Airway epithelial cell (primary cell): ENCODE measurements at places on chromosomes 3 and 15. TPM values are rescaled to one million over a fixed set of nuclear protein-coding genes. Genes with fewer than 3 reads are reported as not detected.

Gene PFKFB4
- total RNA-seq, result 20.5 and 24.5 TPM in 2 replicates

Gene ITGA11
- 0.60 and 0.92 TPM in 2 replicates for total RNA-seq

Gene SKOR1
- 0.19 TPM in 1 of 2 replicates, not detected in the other for total RNA-seq

Gene SQOR
- total RNA-seq, result 144 and 160 TPM in 2 replicates

Gene CTXN2
- total RNA-seq, result not detected in 2 replicates

Gene ITPKA
- total RNA-seq, result 2.0 and 3.3 TPM in 2 replicates

Gene RPUSD2
- 13.7 and 16.2 TPM in 2 replicates for total RNA-seq

Gene SLCO3A1
- 4.3 and 6.5 TPM in 2 replicates for total RNA-seq

Gene SPESP1
- 4.7 and 5.0 TPM in 2 replicates for total RNA-seq

Gene LTF
- total RNA-seq, result 0.07 TPM in 1 of 2 replicates, not detected in the other

Gene SAXO2
- 0.49 and 1.1 TPM in 2 replicates for total RNA-seq

Gene SCG3
- not detected in 2 replicates for total RNA-seq

Gene DNAJA4
- 5.6 and 6.1 TPM in 2 replicates for total RNA-seq

Gene DCP1A
- total RNA-seq, result 6.5 and 9.5 TPM in 2 replicates

Gene SH3GL3
- total RNA-seq, result 0.60 and 1.7 TPM in 2 replicates

Gene WNT5A
- 9.6 and 17.0 TPM in 2 replicates for total RNA-seq

Gene CCDC54
- not detected in 2 replicates for total RNA-seq

Gene C3orf20
- not detected in 2 replicates for total RNA-seq

Gene ANKRD34C
- total RNA-seq, result not detected in 2 replicates

Gene CPNE4
- total RNA-seq, result 0.07 TPM in 1 of 2 replicates, not detected in the other

Gene ROPN1
- not detected in 2 replicates for total RNA-seq

Gene LOXL1
- total RNA-seq, result 11.6 and 12.1 TPM in 2 replicates

Gene C3orf22
- total RNA-seq, result not detected in 2 replicates

Gene GRIP2
- total RNA-seq, result 0.28 TPM in 1 of 2 replicates, not detected in the other

Gene PLAAT1
- 1.6 and 2.0 TPM in 2 replicates for total RNA-seq

Gene CDC25A
- 14.2 and 22.8 TPM in 2 replicates for total RNA-seq

Gene RAMAC
- 29.5 and 30.8 TPM in 2 replicates for total RNA-seq

Gene CCR2
- total RNA-seq, result not detected in 2 replicates

Gene IGDCC3
- total RNA-seq, result not detected in 2 replicates

Gene TAGLN3
- 6.4 and 8.1 TPM in 2 replicates for total RNA-seq

Gene RARB
- 1.7 and 1.9 TPM in 2 replicates for total RNA-seq

Gene CDHR4
- total RNA-seq, result not detected in 2 replicates

Gene PLSCR2
- total RNA-seq, result not detected in 2 replicates

Gene CYP1A1
- total RNA-seq, result 8.0 and 10.3 TPM in 2 replicates

Gene SPATA12
- not detected in 2 replicates for total RNA-seq

Gene TNFSF10
- total RNA-seq, result 30.9 and 37.7 TPM in 2 replicates

Gene GPR62
- total RNA-seq, result 0.23 TPM in 1 of 2 replicates, not detected in the other

Gene CMTM6
- 69.6 and 114 TPM in 2 replicates for total RNA-seq

Gene TEX55
- not detected in 2 replicates for total RNA-seq
